ENCODE measurements at places on chromosomes 4 and X. TPM values are rescaled to one million over a fixed set of nuclear protein-coding genes. Genes with fewer than 3 reads are reported as not detected.
A peak's percentile ranks its signal among the peaks of the same experiment; 100 is the strongest.

DNA sequence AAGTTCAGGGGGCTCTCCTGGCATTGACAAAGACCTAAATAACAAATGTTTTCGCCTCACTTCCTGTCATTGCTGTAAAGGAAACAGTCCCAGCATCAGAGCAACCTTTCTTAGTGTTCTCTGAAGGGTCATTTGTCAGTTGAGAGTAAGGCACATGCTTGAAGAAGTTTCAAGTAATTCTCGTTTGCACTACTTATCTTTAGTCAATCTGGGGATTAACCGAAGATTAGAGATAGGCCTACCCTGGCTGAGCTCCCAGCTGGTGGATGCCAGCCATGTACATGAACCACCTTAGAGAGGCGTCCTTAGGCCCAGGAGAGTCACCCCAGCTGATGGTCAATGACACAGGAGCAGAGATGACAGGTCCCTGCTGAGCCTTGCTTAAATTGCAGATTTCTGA, 189.9 kb upstream of the PGRMC2 start:
- DNase-seq = no peak
- H3K27ac ChIP-seq = no peak overlapping the region
- H3K4me1 ChIP-seq = no peaks in the 10 kb centered on the region
- H3K36me3 ChIP-seq = no peaks in the 10 kb centered on the region
- no peaks in the 10 kb centered on the region for H3K27me3 ChIP-seq

DNA sequence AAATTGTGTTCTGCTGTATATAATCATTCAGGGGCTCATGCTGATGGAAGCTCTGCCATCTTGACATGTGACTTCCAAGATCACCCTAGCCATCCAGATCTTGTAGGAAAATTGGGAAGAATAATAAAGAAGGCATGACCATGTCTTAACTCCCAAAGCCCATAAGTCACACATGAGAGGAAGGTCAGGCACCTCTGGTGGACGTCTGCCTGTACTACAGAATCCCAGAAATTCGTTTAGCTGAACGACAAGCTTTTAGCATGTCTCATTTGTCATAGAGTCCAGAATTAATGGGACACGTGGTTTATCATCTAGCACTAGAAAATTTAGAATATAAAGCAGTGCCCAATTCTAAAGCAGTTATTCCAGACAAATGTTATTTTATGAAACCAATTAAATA, 212.7 kb downstream of the CENPC start:
- no peak overlapping the region for H3K4me3 ChIP-seq
- no peak for DNase-seq
- H3K36me3 ChIP-seq = no peaks in the 10 kb centered on the region
- H3K27me3 ChIP-seq = peaks cover 5% of the 10 kb centered on the region

GRCh38 chr4:41339812-41340809, 83.4 kb downstream of the UCHL1 start:
- H3K4me3 ChIP-seq = no peak overlapping the region
- H3K36me3 ChIP-seq = no peaks in the 10 kb centered on the region
- no peak overlapping the region for H3K27ac ChIP-seq

GRCh38 chr4:141339391-141339790, 118.7 kb downstream of the ZNF330 start:
- DNase-seq = no peak
- no peak overlapping the region for H3K27ac ChIP-seq
- H3K36me3 ChIP-seq = no peaks in the 10 kb centered on the region

DNA sequence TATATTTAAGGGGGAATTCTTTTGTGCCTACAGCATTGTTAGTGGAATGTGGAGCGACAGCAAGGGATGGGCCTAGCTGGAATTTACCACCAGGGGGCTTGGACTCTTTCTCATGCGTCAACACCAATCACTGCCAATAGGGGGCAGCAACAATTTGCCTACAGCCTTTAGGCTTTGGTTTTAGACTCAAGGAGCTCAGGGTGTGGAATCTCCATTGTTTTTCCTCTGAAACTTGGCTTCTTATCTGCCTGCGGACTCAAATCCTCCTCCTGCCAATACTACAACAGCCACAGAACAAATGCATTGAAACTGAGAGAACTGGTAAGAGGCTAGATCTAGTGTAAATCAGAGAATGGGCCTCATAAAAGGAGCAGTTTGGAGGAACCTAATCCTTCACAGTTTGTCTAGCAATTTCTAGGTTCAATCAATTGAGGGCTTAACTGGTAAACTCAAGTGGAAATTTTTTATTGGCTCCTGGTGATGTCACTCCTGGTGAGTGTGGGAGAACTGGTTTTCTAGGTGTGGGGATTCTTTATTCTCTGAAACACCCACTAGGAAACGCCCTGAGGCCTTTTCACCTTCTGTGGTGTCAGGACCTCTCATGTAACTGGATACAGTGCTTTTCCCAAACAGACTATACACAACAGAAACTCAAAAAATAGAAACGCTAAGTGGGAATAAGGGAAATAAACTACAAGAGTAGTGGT, 27.9 kb upstream of the TMSB4X start:
- peaks cover 49% of the 10 kb centered on the region for H3K4me1 ChIP-seq
- H3K27me3 ChIP-seq = no peaks in the 10 kb centered on the region
- DNase-seq = peak; percentile 87
- H3K27ac ChIP-seq = peak overlapping the region; percentile 59

DNA sequence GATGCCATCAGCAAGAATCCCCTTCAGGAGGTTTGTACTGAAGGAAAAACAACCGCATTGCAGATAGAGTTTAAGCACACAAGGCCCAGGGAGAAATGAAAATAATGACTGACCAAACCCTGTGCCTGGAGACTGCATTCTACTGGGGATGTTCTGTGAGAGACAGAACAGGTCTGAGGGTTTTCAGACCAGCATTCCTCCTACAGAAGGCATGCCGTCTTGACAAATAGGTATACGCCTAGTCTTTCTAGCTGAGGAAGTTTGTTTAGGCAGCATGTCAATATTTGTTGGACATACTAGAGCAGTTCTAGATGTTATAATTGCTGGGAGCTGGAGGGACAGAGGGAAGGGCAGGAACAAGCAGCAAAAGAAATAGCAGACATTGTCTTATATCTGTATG, 68.4 kb upstream of the SCOC start:
- H3K4me3 ChIP-seq = no peak overlapping the region
- no peaks in the 10 kb centered on the region for H3K4me1 ChIP-seq
- no peaks in the 10 kb centered on the region for H3K27me3 ChIP-seq
- no peak for DNase-seq

The TSPAN7 gene
- total RNA-seq = not detected

DNA sequence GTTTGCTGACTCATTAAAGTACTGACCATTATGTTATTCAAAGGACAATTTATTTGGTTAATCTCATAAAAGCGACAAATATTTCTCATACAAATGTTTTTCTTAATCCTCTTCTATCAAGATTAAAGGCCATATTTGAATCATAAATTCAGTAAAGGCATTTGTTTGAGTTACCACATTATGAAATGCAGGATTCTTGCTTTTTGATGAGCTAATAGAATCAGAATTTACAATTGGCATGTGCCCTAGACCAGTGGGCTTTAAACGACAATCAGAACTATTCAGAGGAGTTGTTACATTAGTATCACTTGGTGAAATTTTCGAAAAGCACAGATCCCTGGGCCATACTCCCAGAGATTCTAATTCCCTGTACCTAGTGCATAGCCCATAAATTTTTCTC, 55.3 kb downstream of the KLHL4 start:
- H3K27me3 ChIP-seq = no peaks in the 10 kb centered on the region
- no peaks in the 10 kb centered on the region for H3K36me3 ChIP-seq
- no peaks in the 10 kb centered on the region for H3K4me1 ChIP-seq
- no peak overlapping the region for H3K4me3 ChIP-seq
- H3K27ac ChIP-seq = no peak overlapping the region

- no peaks in the 10 kb centered on the region for H3K36me3 ChIP-seq
- H3K4me3 ChIP-seq = no peak overlapping the region
- DNase-seq = no peak
These were observed 46.0 kb upstream of the TEX13A start for GRCh38 chrX:105266456-105266855.

DNA sequence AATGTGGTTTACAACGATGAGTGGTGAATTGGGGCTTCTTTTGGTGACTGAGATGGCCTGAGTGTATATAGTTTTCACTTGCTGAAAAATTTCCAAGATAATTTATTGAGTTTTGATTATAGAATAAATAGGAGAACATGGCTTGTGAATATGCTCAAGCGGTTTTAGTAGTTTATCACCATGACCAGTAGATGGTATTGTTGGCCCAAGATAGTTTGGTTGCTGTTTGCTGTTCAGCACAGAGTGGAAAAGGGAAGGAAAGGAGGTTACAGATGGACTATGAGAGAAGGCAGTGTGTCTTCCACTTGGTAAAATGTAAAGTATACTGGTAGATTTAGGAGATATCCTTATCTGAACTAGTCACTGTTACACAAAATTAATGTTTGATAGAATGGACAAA, 55.8 kb upstream of the POU4F2 start:
- DNase-seq = no peak
- H3K4me1 ChIP-seq = no peaks in the 10 kb centered on the region
- no peak overlapping the region for H3K4me3 ChIP-seq
- H3K36me3 ChIP-seq = no peaks in the 10 kb centered on the region
- no peak overlapping the region for H3K27ac ChIP-seq

The HERC5 gene
- total RNA-seq = 23.6 TPM

DNA sequence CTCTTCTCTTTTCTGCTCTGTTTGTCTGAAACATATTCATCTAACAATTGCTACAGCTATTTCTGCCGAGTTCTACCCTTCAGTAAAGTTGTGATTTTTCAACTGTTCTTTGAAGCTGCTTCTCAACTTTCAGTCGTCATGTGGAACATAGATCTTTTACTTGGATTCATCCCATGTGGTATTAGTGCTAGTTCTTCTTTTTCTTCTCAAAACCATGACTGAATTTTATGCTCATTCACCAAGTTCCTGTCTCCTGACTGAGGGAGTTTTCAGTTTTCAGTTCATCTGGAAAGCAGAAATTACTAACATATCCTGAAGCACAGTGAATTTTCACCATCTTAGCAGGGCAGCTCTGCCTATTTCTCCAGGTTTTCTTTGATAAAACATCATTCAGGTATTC, 12.1 kb downstream of the ACSL4 start:
- no peaks in the 10 kb centered on the region for H3K27me3 ChIP-seq
- no peak for DNase-seq
- H3K4me1 ChIP-seq = no peaks in the 10 kb centered on the region
- no peak overlapping the region for H3K4me3 ChIP-seq

- H3K36me3 ChIP-seq = no peaks in the 10 kb centered on the region
- no peaks in the 10 kb centered on the region for H3K27me3 ChIP-seq
- H3K4me1 ChIP-seq = no peaks in the 10 kb centered on the region
- no peak for DNase-seq
These were observed 31.8 kb downstream of the PRRG1 start for GRCh38 chrX:37380924-37381323.

GRCh38 chr4:168131196-168131595, 38.9 kb downstream of the ANXA10 start:
- no peak overlapping the region for H3K4me3 ChIP-seq
- H3K27ac ChIP-seq = no peak overlapping the region
- H3K4me1 ChIP-seq = no peaks in the 10 kb centered on the region
- no peaks in the 10 kb centered on the region for H3K36me3 ChIP-seq
- no peak for DNase-seq

DNA sequence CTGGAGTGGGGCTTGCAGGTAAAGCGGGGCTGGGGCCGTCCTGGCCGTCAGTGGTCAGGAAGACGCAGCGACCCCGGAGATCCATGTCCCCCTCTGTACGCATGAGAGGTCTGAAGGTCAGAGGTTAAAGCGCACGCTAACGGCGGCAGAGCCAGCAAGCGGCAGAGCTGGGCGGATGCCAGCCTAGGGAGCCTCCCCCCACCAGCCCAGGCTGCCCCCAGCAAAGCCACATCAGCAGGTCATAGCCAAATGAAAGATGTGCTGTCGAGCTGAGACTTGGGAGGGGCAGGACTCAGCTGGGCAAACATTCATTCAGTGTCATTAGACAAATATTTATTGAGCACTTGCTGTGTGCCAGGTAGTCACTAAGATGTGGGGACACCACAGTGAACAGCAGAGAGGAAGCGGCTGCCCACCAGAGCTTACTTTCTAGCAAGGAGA, 593 bp upstream of the JAKMIP1 start:
- H3K4me1 ChIP-seq = peaks cover 35% of the 10 kb centered on the region
- H3K27ac ChIP-seq = no peak overlapping the region
- peak overlapping the region; percentile 56 for H3K4me3 ChIP-seq

DNA sequence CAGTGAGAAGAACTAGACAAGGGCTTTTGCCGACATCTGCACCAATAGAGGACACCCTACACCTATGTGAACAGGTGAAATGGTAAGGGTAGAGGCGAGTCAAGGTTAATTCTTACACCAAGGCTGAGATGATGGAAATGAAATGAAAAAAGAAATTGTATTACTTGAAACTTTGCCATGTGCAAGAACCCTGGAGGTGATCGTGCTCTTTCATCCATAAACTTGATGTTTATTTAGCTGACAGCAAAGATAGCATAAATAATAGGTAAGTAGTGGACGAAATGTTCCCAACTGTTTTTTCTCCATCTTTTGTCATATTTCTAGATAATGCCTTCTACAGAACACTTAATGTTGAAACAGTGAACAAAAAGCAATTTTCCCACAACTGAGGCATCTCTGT, 162.5 kb downstream of the BANK1 start:
- DNase-seq = no peak
- no peak overlapping the region for H3K4me3 ChIP-seq
- H3K27ac ChIP-seq = no peak overlapping the region
- no peaks in the 10 kb centered on the region for H3K36me3 ChIP-seq
- H3K4me1 ChIP-seq = no peaks in the 10 kb centered on the region
- no peaks in the 10 kb centered on the region for H3K27me3 ChIP-seq

The CXCL5 gene
- not detected for total RNA-seq

DNA sequence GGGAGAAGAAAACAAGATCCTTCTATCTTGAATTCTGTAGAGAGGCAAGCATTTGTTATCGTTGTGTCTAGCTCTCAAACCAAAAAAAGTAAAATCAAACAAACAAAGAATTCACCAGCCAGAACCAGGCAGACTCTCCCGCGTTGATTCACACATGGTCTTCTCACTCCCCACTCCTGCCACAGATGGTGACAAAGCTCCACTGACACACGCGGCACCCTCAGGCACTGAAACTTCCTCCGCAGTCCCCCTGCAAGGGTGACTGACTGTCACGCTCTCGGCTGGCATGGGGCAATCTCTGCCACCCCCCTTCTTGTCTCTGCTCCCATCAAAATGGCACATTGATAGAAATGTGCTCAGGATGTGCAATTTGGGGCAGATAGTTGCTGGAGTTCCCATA, 304.9 kb downstream of the DHX15 start:
- no peaks in the 10 kb centered on the region for H3K27me3 ChIP-seq
- no peak overlapping the region for H3K27ac ChIP-seq
- H3K4me3 ChIP-seq = no peak overlapping the region

All from CD4-positive, alpha-beta T cell (primary cell).